ENCODE measurements at places on chromosomes 13 and 19.
A peak's percentile ranks its signal among the peaks of the same experiment; 100 is the strongest.

- DNase-seq = no peak
Observed at GRCh38 chr13:25686831-25687470, 315.2 kb downstream of the ATP8A2 start.

DNA sequence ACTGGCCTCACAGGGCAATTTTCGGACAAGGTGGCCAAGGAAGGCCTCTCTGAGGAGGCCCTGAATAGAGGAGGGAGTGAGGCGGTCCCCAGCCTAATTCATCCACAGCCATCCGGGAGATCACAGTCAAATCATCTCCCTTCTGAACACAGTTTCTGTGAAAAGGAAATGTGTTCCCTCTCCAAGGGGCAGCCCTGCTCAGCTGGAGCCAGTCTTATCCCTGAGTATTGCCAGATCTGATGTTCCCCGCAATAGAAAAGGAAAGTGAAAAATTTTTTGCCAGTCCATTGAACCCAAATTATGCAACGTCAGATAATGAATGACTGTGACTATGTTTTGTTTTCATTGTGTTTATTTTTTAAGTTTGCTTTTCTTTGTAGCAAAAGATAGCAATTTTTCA is 125.9 kb downstream of the SIPA1L3 start:
- DNase-seq = no peak

GRCh38 chr13:110116072-110116487 is 190.9 kb downstream of the COL4A1 start:
- peak; percentile 78 for DNase-seq

DNA sequence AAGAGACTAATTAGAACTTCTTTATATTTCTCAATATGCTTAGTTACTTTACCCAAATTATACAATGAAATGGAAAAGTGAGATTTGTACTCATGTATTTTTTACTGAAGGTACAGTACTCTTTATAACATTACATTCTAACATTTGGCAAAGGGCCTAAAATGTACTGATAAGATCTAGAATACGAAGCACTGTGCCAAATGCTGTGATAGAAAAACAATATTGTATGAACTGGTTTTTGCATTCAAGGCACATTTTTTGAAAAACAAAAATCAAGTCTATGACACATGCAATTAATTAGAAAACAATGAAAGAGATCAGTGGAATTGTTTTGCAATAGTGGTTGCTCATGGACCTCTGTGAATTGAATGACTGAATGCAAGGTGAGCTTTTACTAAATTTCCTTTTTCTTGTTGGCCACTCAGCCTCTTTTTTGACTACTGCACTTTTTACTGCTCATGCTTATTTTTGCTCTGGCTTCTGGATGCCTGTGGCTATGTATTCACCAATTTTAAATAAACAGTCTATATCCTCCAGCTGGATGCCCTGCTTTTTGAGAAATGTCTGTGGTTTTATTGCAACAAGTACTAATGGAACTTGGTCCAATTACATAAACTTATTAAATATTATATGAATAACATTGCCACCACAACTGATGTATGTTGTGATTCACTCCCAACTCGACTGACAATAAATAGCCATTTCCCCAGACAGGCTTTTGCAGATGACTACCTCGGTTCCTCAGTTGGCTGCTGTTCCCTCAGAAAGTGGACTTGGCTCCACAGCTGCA is 41.4 kb upstream of the OBI1 start:
- DNase-seq = no peak

DNA sequence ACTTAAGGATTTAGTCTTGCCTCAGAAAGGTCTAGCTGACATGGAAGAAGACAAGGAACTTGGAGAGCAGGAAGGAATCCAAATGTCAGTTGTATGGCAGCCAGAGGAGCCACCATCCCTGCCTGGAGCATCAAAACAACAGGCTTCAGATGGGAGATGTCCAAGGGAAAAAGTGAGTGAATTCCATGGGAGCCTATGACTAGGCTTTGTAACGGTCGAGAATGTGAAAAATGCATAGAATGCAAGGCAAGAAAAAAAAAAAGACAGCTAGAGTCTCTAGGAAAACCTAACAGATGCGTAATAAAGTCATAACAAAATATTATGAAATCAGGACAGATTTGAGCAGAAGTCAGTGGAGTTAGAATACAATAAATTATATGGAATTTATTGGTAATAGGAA is 183.7 kb upstream of the LSM14A start:
- DNase-seq = no peak

DNA sequence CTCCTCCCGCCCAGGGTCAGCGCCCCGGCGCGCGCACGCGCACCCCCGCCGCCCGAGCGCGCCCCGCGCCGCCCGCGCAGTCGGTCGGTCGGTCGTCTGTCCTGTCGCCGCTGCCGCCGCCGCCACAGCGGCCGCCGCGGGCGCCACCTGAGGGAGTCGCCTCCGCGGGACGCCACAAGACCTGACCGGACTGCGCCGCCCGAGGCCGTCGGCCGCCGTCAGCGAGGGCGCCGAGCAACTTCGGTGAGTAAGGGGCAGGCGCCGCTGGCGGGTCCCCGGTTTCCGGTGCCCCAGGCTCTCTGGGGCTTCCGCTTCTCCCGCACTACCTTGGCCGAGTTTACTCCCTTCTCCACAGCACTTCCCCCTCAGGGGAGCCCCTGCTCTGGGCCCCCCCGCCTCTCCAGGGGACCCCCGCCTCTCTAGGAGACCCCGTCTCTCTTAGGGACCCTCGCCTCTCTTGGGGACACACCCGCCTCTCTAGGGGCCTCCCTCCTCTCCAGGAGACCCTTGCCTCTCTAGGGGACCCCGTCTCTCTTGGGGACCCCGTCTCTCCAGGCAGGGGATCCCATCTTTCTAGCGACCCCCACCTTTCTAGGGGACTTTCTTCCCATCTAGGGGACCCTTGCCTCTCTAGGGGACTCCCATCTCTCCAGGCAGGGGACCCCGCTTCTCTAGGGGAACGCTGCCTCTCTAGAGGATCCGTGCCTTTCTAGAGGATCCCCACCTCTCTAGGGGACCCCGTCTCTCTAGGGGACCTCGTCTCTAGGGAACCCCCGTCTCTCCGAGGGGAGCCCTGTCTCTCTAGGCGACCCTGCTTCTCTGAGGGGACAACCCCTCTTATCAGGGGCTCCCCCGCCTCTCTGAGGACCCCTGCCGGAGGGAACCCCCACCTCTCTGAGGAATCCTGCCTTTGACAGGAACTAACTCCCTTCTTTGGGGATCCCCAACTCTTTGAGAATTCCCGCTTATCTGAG is 19.3 kb upstream of the GATAD2A start:
- no peak for DNase-seq

- DNase-seq = no peak
Observed at GRCh38 chr19:34969721-34970120, 5.7 kb upstream of the ZNF792 start.

GRCh38 chr19:46317339-46317738 is 20.5 kb downstream of the HIF3A start:
- no peak for DNase-seq

DNA sequence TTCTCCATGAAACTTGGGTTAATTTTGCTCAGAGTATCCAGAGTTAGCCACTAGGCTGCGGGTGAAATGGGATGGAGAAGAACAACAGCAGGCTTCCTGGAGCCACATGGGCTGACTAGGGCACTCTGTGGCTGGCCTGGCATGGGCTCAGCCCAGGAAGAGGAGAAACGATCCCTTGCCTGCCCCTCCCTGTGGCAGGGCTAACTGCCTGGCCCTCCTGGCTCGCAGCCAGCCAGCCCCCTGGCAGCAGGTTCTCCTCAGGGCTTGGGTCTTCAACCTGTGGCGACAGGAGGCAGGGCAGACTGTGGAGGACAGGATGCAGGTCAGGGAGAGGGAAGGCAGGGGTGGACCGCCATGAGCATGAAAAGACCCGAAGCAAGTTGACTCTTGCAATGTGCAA is 78.7 kb upstream of the GPR183 start:
- no peak for DNase-seq

DNA sequence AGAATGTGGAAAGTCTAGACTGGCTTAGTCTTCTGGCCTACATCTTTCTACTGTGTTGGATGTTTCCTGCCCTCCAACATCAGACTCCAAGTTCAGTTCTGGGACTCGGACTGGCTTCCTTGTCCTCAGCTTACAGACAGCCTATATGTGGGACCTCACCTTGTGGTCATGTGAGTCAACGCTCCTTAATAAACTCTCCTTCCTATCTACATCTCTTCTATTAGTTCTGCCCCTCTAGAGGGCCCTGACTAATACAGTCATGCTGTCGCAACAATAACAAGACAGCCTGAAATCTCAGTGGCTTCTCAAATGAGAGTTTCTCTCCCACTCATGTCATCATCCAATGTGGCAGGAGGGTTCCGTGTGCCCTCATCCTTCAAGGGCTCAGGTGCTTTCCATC is 347.8 kb downstream of the MZT1 start:
- DNase-seq = no peak

DNA sequence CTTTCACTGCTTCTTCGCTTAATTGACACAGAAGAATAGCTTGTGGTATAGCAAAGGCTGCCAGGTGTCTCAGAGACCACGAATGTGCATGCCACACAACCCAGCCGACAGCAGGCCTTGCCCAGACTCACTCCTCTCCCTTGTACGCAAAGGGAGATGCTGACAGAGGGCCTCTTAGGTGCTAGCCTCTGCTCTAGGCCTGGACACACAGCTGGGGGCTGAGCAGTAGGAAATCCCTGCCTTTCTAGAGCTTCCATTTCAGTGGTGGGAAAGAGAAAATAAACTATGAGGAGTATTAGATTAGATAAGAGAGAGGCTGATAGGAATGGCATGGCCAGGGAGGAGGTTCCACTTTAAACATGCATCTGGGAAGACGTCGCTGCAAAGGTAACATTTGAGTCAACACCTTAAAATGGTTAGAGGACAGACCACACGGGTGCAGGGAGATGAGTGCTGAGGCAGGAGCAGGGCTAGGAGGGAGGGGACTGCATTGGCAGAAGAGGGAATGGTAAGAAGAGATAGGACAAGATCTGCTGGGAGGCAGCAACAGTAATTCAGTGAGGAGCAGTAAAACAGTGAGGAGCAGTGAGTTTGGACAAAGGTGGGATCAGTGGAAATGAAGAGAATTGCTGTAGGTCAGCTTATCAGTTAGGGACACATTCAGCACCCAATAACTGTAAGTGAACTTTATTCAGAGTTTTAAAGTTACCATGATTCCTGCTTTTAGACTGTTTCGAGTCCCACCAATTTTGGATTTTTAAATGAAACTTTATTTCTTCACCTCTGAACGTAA is 100.0 kb downstream of the RNF17 start:
- no peak for DNase-seq

GRCh38 chr13:48770372-48770771 is 116.6 kb downstream of the CYSLTR2 start:
- DNase-seq = no peak

- DNase-seq = peak; percentile 46
Observed at GRCh38 chr13:20127562-20128458, 33.0 kb downstream of the GJA3 start.

GRCh38 chr13:73603646-73604045 is 530.6 kb downstream of the KLF12 start:
- DNase-seq = no peak

GRCh38 chr13:33303855-33304597 is 18.5 kb upstream of the STARD13 start:
- no peak for DNase-seq

- DNase-seq = no peak
Observed at GRCh38 chr13:95050800-95051615, 250.2 kb downstream of the ABCC4 start.

DNA sequence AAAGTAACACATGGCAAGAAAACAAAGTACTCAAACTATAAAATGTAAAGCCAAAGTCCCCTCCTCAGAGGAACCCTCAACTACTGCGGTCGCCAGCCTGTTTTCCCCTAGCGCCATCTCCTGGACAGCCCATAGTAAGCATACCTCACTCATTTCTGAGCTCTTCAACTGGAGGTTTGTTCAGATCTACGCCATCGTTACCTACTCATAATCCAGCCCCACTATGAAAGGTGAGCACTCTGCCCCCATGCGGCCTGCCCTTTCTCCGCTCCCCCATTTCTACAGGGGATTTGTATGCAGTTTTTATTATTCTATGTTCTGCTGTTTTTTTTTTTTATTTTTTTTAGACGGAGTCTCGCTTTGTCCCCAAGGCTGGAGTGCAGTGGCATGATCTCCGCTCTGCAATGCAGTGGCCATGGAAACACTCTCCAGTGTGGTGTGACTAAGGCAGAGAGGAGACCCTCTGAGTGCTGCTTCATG is 26.2 kb downstream of the OPA3 start:
- DNase-seq = peak; percentile 54

DNA sequence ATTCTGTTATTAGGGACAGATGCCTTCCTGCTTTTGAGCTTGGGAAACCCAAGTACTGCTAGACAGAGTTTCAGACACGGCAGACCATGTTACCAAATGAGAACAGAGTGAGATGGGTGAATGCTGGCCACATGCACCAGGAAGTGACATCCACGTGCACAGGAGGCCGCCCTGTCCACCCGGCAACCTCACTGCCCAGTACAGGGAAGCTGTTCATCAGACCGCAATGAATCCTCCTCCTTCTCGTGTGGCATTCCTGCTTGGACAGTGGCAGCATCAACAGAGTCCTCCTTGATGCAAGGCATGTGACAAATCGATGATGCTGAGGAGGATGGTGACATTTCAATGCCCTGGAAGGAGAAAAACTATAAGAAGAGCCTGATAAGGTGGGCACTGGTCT is 191.0 kb upstream of the SOX1 start:
- DNase-seq = no peak

DNA sequence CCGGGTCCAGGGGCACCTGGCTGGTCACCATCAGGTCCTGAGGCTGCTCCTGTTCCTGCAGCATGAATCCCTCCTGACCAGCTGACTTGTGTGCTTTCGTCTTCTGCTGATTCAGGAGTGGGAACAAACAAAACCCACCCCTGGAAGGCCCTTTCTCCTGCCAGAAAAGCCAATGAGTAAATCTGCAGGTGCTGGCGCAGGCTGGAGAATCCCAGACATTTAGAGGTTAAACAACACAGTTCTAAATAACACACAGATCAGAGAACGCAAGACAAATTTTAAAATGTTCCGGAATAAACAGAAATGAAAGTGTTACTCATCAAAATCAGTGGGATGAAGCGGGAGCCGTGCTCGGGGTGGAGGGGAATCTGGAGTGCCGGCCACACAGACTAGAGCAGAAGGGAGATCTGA is 60.6 kb upstream of the C13orf46 start:
- no peak for DNase-seq

- no peak for DNase-seq
Observed at GRCh38 chr19:7224209-7224686, 70.0 kb downstream of the INSR start.

DNA sequence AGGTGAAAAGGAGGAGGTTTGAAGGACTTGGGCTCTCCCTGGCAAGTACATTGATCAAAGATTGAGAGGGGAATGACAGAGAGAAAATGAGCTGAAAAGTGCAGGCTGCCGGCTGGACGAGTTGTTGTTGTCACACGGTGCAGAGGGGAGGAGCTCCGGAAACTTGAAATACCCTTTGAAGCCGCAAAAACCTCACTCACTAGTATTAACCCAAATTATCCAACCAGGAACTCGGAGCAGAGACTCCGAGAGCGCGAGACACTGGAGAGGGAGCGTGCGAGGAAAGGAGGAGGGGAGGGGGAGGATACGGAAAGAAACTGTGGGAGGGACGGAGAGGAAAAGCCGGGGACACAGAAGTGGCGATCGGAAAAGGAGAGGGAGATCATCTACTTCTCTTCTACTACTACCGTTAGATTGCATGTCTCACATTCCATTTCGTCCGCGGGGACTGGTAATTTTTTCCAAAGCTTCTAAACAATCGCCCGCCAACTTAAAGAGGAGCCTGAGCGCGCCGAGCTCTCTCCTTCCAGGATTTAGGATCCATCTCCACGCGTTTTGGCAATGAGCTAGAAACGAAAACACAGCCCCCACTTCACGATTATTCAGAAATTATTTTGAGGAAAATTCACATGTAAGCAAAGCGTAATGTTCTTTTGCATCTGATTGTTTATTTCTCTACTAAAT is at the start of gene DACH1:
TSS of gene DACH1 (minus strand) at position 74 of the 684 bp plus-strand sequence.
- DNase-seq = peak; percentile 63

- no peak for DNase-seq
Observed at GRCh38 chr13:86960876-86961275, 710.3 kb upstream of the SLITRK5 start.
